Spleen (tissue), 13 donors: ENCODE measurements at places on chromosomes 3 and 15. TPM values are rescaled to one million over a fixed set of nuclear protein-coding genes. Genes with fewer than 3 reads are reported as not detected.

PLCB2 gene
- 63.8 TPM for polyA plus RNA-seq

PGBD4 gene
- 1.7 TPM for polyA plus RNA-seq

CYP19A1 gene
- 0.13 TPM for polyA plus RNA-seq

GPR15 gene
- polyA plus RNA-seq, result 0.86 TPM

SAMD7 gene
- polyA plus RNA-seq, result 0.03 TPM

ECT2 gene
- 3.1 TPM for polyA plus RNA-seq

DNA sequence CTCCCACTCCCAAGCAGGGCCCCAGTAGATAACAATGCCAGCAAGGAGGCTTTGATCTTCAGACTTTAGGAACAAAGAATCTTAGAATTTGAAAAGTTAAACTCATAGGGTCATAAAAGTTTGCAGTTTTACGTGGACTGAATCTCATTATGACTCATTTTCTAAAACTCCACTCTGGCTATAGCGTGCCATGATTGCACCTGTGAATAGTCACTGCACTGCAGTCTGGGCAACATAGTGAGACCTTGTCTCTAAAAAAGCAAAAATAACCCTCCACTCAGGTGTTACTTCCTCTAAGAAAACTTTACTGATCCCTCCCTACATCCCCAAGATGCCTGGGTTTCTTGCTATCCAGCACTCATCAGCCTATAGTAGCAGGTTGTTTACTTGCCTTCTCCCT is 104.5 kb downstream of the IL20RB start:
- no peaks in the 10 kb centered on the region for H3K27me3 ChIP-seq
- no peak overlapping the region for H3K4me3 ChIP-seq

DNA sequence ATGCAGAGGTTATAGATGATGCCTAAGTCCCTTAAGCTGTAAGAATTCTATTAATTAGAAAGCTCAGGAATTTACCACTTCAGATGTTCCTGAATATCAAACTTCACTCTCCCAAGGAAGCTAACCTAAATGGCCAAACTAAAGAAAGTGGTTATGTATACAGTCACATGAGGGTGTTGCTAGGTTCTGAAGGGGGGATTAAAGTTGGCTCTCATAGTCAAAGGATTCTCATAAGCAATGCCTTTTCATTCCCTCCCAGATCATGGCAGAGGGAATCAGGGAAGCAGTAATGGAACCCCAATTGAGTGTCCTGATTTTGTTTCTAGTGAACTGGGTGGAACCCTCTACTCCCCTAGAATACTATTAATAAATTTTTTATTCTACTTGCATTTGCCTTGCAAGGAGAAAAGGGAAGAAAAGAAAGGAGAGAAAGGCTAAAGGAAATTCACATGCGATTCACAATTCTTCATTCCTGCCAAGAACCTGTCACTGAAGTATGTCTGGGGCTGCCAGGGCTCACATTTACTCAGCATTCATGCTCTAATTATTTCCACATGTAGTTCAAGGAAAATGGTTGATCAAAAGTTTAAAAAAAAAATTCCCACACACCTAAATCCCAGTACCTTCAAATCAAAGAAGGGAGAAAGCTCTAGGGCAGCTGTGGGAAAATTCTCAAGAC is 25.1 kb downstream of the FSTL1 start:
- H3K4me1 ChIP-seq, result no peaks in the 10 kb centered on the region
- no peaks in the 10 kb centered on the region for H3K27me3 ChIP-seq
- no peak overlapping the region for H3K4me3 ChIP-seq
- H3K27ac ChIP-seq, result peak overlapping the region; percentile 40
- H3K36me3 ChIP-seq, result no peaks in the 10 kb centered on the region
- DNase-seq, result no peak

DNA sequence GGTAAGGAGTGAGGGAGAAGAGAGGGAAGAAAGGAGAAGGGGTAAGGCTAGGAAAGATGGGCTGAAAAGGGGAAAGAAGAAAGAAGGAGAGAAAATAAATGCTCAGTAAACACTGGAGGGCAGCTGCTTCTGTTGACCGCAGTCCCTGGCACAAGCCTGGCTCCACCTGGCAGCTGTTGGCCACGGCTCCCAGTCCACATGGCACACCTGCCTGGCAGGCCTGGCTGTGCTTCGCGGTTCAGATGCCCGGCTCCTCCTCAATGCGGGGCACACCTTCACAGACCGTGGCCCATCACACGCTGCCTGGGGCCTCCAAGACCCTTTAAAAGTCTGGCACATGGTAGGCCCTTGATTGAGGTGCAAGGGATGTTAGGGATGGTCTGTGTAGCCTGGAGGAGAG is 516.8 kb upstream of the PROK2 start:
- no peak for DNase-seq
- no peaks in the 10 kb centered on the region for H3K27me3 ChIP-seq
- H3K4me3 ChIP-seq, result no peak overlapping the region
- peaks cover 24% of the 10 kb centered on the region for H3K4me1 ChIP-seq

GRCh38 chr3:127970966-127971592 is 56.0 kb downstream of the KBTBD12 start:
- H3K27ac ChIP-seq, result no peak overlapping the region
- H3K36me3 ChIP-seq, result no peaks in the 10 kb centered on the region
- no peak for DNase-seq
- no peak overlapping the region for H3K4me3 ChIP-seq
